ENCODE measurements at places on chromosomes 3 and 15.

DNA sequence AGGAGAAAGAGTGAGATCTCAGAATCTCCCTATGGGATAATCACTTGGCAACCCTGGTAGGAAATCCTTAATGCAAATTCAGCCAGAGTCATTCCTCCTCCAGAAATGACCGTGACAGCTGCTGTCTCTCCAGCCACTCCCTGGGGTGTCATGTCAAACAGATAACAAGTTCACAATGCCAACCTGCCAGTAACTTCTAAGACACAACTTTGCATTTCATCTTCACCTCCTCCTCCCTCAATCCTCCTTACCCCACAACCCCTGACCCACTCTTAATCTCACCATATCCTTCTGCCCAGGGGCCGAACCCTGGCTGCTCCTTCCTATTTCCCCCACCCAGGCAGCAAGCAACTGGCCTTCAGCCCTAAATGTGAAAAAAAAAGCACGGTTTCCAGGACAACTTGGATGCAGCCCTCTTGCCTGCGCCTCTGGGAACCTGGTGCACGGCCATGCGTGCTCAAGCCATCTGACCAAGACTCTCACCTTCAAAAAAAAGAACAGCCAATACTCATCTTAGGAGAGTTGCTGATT is 166.0 kb downstream of the NTRK3 start:
- no peak for DNase-seq

DNA sequence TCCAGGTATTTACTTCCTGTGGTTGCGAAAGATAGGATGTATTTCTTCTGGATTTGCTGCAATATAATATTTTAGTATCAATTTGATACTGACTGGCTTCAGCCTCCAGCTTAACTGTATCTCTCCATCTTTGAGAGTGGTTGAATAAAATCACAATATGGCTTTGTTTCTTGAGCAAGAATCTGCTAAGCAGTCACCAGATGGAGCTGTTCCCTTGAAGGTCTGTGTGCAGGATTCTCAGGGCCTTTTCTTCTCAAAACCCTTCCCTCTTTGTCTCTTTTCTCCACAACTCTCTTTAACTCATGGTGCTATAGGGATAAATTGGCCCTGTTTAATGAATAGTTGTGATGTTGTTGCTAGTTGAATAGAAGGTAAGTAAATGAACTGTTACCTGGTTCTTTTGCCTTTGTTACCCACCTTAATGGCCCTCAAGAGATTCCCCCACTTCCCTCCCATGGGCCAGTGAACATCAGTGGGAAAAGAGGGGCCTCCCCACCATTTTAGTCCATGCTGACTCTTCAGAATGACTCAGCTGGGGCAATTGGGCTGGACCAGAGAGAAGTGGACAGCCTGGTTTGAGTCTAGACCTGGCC is 34.8 kb upstream of the RAB6B start:
- DNase-seq: peak; percentile 94

DNA sequence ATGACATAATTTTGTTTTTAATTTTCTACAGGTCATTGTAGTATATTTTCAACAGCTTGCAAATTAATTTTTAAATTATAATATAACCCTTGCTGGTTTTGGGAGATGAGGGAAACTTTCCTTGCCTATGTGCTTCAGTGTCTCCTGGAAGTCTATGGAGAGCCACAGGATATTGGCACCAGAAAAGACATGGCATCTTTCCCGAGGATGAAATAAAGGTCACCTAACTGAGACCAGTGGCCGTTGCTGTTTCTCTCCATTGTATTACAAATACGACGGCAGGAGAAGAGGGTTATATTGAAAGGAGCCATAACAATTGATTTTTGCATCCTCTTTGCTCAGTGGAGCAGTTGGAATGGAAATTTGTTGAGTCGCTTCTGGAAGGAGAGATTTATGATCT is 19.9 kb upstream of the AQP9 start:
- no peak for DNase-seq

- no peak for DNase-seq
Observed at GRCh38 chr3:7504886-7505775, 644.2 kb downstream of the GRM7 start.

DNA sequence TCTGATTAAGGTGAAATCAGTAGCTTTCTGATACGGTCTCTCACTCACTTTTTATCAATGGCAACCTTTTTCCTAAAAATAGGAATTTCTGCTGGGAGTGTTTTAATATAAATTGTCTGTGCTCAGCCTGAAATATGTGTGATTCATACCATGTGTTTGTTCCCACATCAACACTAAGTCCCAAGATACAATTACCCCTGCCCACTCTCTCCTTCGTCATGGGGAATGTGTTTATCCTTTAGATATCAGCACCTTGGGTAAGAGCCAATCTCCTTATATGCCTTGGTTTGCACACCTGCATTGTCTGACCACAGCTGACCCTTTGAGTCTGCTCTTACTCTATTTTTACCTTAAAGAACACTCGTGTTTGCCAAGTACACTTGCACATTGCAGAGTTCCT is 356.4 kb downstream of the LPP start:
- DNase-seq: peak; percentile 75
